ENCODE measurements at places on chromosomes 11 and 22.
A peak's percentile ranks its signal among the peaks of the same experiment; 100 is the strongest.

GRCh38 chr11:26769027-26769426, 47.2 kb upstream of the SLC5A12 start:
- DNase-seq: no peak

- DNase-seq: peak; percentile 38
Observed at GRCh38 chr11:74321487-74322188, 10.2 kb upstream of the P4HA3 start.

GRCh38 chr11:44851496-44851895, 99.2 kb downstream of the TP53I11 start:
- DNase-seq: no peak

DNA sequence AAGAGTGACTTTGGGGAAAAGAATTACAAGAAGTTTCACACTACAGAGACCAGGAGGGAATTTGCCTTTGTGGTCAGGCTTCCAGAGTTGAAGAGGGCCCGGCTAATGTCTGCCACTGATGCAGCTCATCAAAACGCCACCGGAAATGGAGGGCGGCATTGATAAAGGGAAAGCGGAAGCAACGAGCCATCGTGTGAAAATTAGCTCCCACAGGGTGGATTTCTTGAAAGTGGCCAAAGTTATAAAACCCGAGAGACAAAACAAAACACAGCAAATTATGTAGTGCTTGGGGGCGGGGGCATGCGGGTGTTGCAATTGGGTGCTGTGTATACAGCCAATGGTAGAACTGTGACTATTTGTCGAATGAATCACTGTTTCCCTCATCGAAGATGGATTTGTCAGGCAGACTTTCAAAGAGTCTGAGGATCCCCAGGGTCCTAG, 113.0 kb downstream of the ADAMTS15 start:
- no peak for DNase-seq

DNA sequence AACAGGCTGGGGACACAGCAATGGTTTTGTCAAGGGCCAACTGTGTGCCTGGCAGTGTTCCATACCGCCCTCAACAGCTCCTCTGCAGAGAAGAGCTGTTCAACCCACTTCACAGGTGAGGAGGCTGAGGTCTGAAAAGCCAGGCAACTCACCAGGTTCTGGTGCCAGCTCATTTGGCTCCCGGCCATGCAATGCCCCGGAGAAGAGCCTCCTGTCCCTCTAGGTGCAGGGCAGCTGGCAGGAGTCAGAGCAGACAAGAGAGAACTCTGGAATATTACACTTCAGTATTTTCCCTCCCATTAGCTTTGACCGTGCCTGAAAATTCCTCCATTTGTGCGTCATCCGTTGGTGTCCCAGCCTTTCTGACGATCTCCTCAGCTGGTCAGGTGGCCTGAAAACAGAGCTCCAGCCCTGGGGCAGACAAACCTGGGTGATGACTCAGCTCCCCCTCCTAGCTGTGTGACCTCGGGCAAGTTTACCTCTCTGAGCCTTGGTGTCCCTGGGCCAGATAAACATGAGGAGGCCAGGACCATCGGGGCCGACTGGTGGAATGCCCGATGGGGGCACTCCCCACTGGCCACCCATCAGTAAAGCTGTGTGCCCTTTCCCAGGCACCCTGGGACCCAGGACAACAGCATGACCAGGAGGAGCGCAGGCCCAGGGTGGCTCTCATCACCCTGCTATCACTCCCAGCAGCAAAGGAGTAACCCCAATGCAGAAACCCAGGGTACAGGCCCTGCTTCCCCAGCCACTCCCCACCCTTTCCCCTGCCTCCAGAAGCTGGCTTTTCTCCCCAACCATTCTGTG, 9.6 kb upstream of the C1QTNF6 start:
- DNase-seq: peak; percentile 59

- DNase-seq: peak; percentile 9
Observed at GRCh38 chr11:59145534-59145933, 2.9 kb downstream of the FAM111A start.

DNA sequence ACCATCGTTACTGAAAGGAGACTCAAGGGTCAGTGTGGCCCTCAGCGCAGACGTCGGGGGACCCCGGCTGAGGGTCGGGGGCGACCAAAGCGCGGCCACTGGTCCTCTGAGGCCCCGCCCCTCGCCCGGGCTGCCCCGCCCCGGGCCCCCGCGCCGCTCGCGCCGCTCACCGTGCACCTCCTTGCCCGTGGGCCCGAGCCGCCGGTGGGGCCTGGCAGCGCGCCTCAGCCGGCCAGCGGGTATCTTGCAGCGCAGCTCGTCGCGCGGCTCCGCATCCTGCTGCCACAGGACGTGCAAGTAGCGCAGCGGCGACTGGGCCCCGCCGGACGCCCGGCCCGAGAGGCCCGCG, 419 bp downstream of the ANKRD54 start:
- no peak for DNase-seq

- no peak for DNase-seq
Observed at GRCh38 chr11:57409321-57410100, 17.4 kb downstream of the SLC43A3 start.

- no peak for DNase-seq
Observed at GRCh38 chr22:23536821-23537345, 43.2 kb downstream of the IGLL1 start.

DNA sequence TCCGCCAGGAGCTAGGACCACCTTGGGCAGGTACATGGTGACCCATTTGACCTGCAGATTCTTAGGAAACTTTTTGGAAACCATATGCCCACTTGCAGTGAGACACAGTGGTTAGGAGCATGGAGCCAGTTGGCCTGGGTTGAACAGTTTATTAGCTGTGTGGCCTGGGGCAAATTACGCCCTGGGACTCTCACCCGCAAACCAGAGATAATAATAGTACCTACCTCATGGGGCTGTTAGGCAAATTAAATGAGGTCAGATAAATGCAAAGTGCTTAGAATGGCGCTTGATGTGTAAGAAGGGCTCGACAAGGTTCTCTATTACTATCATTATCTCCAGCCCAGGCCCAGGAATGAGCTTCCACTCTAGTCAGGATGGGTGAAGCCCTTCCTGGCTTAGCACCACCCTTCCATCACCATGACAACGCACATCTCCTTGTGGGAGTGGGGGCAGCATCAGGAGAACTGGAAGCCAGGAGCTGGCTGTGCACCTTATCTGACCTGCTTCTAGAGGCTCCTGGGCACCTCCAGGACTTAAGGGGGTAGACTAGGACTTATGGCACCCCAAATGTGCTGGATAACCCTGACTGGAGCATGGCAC, 5.1 kb downstream of the SYT12 start:
- DNase-seq: no peak

DNA sequence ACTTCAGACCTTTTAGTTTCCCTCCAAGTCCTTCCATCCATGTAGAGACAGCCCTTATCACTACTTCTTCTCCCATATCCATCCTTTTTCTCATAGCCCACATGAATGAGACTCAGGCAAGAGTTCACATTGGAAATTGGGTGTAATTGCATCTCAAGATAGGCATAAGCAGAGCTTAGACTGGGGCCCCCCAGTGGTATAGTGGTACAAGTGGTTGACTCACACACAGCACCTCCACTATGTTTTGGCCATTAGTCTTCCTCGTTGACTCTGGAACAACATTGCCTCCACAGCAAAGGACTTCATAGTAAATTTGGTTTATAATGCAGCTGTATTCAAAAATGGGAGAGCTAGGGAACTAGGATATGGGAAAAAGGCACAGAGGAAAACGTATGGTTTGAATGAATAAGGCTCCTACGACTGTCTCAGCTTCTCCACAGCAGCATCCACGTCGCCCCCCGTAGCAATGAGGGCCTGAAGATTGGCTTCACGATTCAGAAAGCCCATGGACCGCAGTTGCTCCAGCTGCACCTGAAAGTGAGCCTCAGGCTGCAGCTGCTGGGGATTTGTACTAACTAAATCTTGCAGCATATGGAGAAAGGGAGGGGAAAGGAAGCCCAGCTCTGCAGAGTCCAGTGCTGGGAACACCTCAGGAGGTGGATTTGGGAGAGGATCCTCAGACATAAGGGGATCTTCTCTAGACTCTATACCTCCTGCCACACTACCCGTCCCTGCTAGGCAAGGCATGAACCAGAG, 2.4 kb downstream of the UBQLN3 start:
- DNase-seq: no peak

DNA sequence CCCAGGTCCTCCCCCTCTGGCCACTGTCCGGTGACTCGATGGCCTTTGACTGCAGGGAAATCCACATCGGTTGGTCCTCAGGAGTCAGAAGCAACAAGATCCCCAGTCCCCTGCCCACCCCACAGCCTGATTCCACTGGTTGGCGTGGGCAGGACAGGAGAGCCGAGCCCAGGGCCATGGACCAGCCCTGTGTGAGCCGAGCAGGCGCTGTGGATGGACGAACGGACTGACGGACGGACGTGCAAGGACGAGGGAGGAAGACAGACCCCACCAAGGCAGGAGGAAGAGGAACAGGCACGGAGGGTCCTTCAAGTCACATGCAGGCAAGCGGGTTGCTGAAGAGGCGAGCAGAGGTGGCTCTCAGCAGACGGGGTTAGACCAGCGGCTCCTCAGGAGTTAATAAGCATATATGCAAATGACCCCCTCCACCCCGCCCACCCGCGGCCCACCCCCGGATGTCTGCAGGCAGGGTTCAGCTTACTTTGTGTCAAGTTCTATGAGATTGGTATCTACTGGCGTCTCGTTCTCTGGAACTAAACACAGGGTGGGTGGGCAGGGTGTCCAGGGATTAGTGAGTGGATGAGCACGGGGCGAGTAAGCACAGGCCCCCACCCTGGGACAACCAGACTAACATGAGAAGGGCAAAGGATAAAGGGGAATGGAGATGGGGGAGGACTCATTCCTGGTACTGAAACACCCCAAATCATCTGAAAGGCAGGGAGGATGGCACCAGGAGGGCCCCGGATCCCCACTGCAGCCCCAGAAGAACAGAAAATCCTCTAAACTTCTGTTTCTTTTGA, 26.8 kb downstream of the TPBGL start:
- no peak for DNase-seq
